ENCODE measurements at places on chromosomes 7 and 10.

- no peak for DNase-seq
These were observed 363.0 kb downstream of the SH2D4B start for GRCh38 chr10:80900661-80901060.

GRCh38 chr10:96360331-96360730 is 1.5 kb upstream of the OPALIN start:
- no peak for DNase-seq

DNA sequence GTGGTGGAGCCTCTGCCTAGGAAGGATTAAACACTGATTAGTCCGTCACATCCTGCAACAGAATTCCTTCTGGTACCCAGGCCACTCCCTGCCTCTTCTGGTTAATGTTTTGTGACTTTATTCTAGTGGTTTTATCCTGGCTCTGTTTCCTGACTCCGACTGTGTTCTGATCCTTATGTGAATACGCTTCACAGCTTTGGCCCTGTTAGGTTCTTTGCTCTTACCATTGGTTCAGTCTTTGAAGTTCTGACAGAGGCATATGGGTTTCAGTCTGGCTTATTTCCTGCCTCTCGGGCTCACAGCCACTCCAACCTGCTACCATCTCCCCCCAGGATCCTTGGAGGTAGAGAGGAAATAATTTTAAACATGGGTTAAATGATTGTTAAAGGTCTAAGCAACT is 23.2 kb upstream of the FGL2 start:
- DNase-seq: no peak

DNA sequence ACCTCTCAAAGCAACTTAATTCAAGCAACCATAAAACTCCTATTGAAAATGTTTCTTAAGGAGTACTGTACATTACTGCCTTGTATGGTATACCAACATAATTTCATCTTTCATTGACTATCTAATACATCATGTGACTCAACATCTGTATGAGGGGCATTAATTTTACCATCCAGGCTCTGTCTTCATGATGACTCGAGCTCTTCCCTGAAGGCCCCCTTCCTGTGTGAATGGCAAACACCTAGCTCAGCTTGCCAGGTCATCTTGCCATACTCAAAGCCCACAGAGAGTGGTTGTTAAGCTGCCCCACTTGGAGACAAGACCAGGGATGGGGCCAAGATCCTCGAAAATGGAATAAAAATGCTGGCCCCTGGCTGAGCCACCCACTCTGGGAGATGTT is 82.4 kb downstream of the SGMS1 start:
- no peak for DNase-seq

DNA sequence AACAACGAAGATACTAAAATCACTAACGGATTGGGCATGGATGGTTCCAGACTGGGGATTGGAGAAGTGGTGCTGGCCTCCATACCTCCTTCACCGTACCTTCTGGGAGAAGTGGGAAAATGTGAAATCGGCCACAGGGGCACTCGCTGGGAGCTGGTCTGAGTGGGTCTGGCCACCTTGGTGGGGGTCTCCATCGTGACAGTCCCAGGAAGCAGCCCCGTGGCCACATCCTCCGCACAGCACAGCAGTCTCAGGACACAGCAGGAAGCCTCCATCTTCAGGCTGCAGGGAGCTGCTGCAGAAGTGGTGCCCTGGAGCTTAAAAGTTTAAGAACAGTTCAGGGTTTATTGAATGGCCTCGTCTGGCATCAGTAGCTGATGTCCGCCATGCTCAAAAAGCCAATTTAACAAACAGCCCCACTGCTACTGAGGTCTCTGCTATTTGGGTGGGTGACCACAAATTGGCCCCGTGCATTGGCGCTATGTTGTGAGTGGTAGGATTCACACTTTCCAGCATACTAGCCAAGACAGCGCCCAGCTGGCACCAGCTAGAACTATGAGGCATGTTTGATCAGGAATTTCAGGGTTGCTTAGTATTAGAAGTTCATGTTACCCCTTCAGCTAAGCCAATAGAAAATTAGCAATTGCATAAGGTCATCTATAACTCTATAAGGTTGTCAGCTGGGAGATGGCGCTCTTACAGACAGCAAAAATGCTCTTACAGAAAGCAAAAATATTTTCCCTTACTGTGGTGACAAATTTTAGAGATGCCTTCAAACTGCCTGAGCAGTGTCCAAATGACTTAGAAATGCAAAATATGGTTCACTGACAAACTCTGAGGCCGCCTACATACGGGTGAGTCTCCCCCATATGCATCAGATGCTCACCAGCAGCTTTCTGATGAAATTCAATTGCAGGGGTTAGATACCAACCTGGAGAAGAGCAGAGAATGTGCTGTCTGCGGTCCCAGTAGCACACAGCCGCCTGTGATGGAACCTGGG is 17.0 kb downstream of the PKD1L1 start:
- DNase-seq: no peak

DNA sequence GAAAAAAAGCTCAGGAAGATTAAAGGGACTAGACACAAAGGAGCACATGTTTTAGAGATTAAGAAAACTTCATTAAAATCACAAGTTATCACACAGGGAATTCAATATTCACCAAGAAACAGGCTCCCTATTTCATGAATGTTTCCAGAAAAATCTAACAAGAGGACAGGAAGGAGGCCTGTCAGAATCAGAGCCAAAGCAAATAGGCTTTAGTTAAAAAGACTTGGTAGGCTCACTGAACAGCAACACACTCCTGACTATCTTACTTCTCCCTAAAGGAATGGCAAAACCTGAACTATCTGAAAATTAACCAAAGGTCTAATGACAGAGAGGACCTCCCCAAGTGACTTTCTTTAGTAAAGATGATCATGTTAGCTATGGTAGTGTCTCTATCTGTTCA is 188.3 kb upstream of the MEOX2 start:
- no peak for DNase-seq

- DNase-seq: no peak
These were observed 10.8 kb downstream of the KCNH2 start for GRCh38 chr7:150967349-150967748.

DNA sequence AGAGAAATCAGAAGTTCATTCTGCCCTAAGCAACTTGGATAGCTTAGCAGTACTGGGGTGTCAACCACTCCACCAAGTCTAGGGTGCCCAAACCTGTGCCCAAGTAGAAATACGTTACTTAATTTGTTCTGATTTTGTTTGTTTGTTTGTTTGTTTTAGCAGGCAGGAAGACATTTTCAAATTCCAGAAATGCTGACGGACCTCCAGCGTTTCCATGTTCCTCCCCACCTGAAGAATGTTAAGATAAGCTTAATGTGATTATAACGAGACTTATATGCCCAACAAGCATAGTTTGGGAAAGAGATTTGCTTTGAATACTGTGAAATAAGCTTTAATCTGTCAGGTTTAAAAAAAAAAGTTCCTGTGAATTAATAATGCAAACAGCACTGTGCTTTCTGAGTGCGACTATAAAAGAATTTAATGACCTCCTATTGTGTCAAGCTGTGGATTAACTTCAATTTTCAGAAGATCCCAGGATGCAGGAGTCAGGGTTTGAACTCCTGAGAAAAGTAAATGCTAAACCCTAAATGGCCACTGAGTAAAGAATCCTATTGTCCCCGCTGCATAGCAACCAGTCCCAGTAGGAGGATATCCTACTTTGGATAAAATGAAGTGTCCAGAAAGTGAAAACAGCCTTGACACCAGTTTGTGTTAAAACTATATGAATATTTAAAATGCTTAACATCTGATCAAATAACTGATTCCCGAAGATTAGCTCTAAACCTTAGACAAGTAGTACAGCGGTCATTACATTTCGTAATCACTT is 56.5 kb downstream of the LYZL1 start:
- DNase-seq: no peak

DNA sequence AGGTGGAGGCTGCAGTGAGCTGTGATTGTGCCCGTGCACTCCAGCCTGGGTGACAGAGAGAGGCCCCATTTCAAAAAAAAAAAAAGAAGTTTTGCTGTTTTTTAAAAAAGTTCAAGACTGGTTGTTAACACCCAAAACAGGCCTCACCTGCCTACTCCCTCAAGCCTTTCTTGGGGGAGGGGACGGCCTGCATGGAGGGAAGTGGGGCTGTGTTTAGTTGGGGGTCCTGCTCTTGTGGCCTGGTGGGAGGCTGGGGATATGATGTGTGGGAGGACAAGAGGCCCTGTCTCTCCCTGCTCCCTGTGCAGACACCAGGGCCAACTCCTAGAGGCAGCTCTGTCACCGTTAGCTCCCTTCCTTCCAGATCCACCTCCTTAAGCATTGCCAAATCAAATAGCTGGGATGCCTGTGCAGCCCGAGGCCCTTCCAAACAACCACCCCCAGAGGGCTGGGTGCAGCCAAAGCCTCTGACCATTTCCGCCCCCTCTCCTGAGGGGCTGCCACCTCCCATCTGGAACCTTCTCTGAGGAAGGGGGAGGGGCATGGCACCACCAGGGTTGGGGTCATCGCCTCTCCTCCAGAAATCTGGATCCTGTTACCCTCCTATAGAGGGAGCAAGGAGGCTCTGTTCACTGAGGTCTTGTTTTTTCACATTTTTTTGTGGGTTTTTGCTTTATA is 32.9 kb upstream of the ANKRD2 start:
- no peak for DNase-seq

DNA sequence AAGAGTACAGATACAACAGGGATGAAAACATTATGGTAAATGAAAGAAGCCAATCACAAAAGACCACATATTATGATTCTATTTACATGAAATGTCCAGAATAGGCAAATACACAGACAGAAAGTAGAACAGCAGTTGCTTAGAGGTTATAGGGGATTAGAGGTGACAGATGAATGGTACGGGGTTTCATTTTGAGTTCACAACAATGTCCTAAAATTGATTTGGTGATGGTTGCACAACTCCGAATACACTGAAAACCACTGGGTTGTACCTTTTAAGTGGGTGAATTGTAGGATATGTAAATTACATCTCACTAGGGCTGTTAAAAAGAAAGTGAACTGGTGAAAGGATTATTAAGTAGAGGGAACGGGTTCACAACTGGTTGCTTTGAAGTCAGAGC is 76.3 kb upstream of the MRLN start:
- no peak for DNase-seq

- no peak for DNase-seq
These were observed 74.6 kb downstream of the WDFY4 start for GRCh38 chr10:48759113-48759901.

- DNase-seq: no peak
These were observed 23.9 kb upstream of the HSPB1 start for GRCh38 chr7:76278540-76278939.

GRCh38 chr7:142584765-142585164 is 164.5 kb upstream of the PRSS1 start:
- no peak for DNase-seq

- no peak for DNase-seq
These were observed 340.2 kb downstream of the CDC14C start for GRCh38 chr7:49264530-49264929.

DNA sequence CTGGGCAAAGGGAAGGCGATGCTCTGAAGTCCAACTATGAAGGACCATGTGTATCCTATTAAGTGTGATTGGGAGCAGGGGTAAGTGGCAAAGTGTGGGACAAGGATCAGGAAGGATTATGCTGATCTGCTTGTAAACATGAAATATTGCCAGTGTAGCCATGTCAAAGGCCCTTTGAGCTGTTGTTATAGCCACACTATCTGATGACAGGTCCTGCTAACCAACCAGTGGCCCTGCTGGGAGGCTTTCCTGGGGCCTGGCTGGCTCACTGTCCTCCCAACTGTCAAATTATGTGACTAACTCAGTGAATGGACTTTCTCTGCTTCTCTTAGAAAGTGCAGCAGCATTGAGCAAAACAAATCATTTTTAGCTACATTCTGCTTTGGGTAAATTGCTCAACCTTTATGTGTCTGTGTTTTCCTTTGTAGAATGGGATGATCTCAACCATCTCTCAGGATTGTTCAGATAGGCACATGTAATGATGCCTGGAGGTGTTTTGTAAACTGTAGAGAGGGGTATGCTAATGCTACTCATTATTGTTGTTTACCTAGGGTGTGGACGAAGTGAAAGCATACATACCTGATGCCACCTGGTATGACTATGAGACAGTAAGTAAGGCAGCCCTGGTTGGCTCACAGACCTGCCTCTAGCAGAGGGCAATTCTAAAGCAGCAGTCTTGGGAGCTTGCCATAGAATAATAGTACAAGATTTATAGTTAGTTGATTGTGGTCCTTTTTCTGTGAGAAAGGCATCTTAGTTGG is 47.4 kb downstream of the MGAM2 start:
- no peak for DNase-seq

GRCh38 chr7:7913504-7913903 is 55.1 kb upstream of the GLCCI1 start:
- no peak for DNase-seq

GRCh38 chr10:110409926-110410325 is 87.8 kb upstream of the DUSP5 start:
- DNase-seq: no peak

DNA sequence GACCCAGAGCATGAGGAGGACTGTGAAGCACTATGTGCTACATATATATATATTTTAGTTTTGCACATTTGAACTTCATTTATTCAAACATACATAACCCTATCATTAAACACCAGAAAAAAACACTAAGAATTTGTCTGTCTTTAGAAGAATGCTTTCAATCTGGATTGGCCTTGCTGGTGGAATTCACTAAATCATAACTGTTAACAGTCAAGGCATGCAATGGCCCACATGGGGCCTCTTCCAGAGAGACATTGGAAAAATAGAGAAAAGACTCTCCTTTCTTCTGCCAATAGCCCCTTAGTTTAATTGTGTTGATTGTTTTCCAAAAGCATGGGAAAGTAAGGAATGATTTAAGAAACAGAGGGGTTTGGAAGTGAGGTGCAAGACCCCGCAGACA is 77.9 kb downstream of the MRPL32 start:
- no peak for DNase-seq

DNA sequence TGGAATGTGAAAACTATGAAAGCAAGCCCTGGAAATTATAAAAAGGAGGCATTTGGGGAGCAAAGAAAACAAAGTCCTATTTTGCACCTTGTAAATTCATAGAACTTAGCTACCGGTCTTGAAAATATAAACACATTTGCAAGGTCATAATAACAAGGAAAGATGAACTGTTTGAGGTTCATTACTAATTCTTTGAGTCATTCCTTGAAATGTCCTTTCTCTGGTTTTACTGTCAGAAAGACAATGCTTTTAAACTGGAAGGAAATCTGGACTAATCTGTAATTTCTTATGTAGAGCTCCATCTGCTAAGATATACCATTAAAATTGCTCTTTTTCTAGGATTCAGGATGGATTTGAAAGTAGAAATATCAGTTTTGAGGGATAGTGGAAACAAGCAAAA is 1.4 kb downstream of the ERLIN1 start:
- DNase-seq: no peak

- DNase-seq: peak; percentile 42
These were observed 1.2 kb downstream of the CCM2 start for GRCh38 chr7:45001138-45001694.

DNA sequence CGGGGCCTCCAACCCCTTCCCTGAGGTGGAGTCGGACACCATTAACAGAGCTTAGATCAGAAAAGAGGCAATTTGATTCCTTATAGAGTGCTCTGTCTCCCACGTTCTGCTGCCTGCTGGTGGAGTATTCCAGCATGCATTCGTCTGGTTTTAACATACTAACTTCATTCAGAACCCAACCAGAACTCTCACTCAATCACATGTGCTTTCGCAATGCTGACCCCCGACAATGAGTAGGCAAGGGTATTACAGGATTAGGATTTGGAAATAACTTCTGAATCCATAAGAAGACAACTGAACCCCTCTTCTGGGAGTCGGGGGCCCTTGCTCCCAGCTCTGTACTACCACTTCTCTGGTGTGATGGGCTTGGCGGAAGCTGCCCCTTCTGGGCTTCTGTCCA is 55.7 kb upstream of the HABP2 start:
- no peak for DNase-seq

All from stimulated activated CD8-positive, alpha-beta memory T cell treated with anti-CD3 and anti-CD28 coated beads, Interleukin-12 subunit alpha, Interleukin-12 subunit beta, amount 100 ng/mL, for 4 hours (primary cell).